ENCODE measurements at places on chromosomes 13 and 19.

DNA sequence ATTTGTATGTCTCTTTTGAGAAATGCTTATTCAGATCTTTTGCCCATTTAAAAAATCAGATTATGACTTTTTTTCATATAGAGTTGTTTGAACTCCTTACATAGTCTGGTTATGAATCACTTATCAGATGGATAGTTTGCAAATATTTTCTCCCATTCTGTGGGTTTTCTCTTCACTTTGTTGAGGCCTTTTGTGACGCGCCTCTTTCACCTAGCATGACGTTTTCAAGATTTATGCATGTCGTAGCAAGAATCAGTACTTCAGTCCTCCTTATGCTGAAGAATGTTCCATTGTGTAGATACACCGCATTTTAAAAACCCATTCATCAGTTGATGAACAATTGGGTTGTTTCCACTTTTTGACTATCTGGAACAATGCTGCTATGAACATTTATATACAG is 13.4 kb downstream of the PABPC3 start:
- DNase-seq, result no peak

DNA sequence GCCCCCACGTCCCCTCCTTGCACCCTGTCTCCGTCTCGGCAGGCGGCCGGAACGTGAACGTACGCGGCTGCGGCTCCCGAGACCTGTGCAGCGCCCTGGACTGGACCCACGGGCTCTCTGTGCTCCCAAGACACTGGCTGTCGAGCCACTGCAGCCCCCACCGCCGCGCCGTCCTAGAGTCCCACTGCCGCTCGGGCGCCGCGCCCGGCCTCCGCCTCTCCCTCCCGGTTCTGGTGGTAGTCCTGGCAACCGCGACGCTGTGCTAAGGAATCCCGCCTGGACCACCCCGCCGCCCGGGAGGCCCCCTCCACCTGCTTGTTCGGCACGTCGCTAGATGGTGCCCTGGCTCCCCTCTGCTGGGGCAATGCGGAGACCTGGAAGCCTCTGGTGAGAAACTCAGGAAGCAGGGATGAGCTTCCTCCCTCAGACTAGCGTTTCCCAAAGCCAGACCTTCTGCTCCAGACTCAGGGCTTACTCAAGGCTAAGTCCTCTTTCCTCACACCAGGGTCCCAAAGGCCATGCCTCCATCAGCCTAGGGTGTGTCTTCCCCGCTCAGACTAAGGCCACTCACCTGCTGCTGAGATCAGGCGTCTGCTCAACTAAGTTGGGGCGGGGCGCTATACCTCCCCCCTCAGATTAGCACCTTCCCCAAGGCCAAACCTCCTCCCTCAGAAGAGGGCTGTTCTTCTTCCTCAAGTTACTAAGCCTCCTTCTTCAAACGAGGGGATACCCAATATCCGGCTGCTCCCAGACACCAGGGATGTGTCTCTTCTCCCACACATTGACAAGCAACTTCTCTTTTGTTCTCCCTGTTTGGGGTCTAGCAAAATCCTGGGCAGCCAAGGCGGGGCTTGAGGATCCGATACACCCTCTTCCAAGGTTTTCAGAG is 16.1 kb upstream of the IRGC start:
- no peak for DNase-seq

- no peak for DNase-seq
Observed at GRCh38 chr13:109803825-109804224, 17.4 kb upstream of the IRS2 start.

DNA sequence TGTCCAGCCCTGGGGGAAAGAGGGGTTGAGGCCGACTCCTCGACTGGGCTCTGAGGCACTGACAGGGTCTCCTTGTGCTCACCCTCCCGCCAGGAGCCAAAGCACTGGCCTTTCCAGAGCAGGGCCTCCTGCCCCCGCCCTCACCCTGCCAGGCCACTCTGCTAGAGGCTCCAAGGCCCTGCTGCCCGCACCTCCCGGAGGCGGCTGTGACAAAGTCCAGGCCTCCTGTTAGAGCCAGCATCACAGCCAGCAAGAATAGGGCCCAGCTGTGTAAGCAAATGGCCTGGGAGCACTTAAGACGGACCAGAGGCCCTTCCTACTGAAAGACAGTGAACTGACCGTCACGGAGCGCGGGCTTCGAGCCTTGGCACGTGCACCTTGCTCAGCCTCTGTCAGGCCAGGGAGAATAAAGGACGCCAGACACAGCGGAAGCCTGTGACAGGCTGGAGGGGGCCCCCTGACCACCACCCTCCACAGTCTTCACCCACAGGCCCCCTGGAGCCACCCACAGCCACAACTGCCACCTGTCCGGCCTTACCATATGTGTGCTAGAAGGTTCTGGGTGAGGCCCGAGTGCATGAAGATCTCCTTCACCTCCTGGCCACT is 50.9 kb downstream of the EPS15L1 start:
- DNase-seq, result no peak

- DNase-seq, result no peak
Observed at GRCh38 chr13:42394711-42395085, 122.7 kb downstream of the AKAP11 start.
